Cortex of kidney (tissue), 1 donor: ENCODE measurements at places on chromosomes 7 and 10.

DNA sequence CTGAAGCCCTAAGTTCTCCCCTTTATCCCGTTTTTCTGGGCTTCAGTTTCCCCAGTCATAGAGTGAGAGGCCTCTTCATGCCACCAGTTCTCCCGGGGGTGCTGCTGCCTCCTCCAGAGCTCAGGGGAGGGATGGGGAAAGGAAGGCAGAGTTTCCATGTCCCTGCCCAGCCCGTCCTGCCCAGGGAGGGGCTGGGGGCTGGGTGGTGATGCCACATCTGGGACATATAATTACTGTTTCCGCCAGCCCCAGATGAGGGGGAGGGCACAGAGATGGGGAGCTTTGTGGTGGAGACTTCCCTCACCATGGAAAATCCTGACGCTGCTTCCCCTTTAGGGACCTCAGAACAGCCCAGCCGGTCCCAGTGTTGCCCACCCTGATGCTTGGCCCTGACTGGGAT lies 4.1 kb downstream of the AQP1 start:
- no peak for DNase-seq

DNA sequence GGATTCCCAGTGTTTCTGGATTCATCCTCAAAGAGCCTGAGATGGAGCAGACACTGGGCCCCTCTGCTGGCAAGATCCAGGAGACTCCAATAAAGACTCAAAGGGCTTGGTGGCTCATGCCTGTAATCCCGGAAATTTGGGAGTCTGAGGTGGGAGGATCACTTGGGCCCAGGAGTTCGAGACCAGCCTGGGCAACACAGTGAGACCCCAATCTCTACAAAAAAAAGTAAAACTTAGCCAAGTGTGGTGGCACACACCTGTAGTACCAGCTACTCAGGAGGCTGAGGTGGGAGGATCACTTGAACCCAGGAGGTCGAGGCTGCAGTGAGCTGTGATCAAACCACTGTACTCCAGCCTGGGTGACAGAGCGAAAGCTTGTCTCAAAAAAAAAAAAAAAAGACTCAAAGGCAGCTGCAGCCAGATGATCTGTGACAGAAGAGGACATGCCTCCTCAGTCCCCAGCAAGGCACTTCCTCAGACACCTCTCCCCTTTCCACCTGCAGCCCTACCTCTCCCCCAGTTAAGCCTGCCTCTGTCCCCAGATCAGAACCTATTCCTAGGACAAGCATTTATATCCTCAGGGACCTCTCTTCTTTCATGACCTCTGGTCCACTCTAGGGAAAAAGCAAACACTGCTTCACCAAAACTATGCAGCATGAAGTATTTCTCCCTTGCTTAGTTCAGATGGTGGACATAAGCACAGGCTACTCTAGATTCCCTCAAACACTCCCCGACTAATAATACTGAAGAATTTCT lies 27.9 kb downstream of the PDLIM1 start:
- DNase-seq: no peak

GRCh38 chr7:139230023-139230422 lies 1.0 kb upstream of the UBN2 start:
- DNase-seq: no peak

DNA sequence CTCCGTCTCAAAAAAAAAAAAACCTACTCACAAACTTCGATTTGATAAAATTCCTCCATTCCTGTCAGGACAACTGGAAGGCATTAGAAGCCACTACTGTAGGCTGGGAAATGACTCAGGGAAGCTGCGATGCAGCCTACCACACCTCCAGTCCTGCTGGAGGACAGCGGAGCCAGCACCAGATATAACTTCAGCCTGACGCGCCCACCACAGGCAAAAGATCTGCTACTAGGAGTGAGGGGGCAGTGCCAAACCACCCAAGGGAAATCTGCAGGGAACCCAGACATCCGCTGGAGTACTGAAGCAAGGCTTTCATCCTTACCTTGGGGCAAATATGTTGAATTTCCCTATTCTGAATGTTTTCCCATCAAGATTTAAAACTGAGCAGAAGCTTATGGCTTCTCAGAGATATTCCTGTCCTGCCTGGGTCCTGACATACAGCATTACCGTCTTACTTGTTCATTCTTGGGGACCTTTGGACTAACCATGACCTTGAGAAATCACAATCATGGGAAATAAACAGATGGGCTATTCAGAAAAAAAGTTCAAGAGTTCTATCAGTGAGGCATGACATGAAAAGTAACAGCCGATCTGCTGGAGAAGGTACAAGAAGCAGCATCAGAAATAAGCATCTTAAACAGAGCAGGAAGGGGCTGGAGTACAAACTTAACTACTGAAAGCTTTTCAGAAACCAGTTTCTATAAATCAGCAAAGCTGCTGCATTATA lies 20.4 kb downstream of the BCCIP start:
- DNase-seq: no peak

GRCh38 chr10:14022052-14022451 lies 308.7 kb downstream of the FRMD4A start:
- DNase-seq: no peak

DNA sequence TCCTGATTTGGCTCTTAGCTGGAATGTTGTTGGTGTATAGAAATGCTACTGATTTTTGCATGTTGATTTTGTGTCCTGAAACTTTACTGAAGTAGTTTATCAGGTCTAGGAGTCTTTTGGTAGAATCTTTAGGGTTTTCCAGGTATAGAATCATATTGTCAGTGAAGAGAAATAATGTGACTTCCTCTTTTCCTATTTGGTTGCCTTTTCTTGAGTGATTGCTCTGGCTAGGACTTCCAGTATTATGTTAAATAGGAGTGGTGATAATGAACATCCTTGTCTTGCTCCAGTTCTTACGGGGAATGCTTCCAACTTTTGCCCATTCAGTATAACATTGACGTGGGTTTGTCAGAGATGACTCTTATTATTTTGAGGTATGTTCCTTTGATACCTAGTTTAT lies 52.0 kb downstream of the ZNF783 start:
- DNase-seq: no peak

- DNase-seq: no peak
These were observed 118.0 kb downstream of the RAB11FIP2 start for GRCh38 chr10:117928741-117929140.

- no peak for DNase-seq
These were observed 122.6 kb downstream of the SH2D4B start for GRCh38 chr10:80660266-80660665.
